ENCODE measurements at places on chromosomes 7 and 10.

DNA sequence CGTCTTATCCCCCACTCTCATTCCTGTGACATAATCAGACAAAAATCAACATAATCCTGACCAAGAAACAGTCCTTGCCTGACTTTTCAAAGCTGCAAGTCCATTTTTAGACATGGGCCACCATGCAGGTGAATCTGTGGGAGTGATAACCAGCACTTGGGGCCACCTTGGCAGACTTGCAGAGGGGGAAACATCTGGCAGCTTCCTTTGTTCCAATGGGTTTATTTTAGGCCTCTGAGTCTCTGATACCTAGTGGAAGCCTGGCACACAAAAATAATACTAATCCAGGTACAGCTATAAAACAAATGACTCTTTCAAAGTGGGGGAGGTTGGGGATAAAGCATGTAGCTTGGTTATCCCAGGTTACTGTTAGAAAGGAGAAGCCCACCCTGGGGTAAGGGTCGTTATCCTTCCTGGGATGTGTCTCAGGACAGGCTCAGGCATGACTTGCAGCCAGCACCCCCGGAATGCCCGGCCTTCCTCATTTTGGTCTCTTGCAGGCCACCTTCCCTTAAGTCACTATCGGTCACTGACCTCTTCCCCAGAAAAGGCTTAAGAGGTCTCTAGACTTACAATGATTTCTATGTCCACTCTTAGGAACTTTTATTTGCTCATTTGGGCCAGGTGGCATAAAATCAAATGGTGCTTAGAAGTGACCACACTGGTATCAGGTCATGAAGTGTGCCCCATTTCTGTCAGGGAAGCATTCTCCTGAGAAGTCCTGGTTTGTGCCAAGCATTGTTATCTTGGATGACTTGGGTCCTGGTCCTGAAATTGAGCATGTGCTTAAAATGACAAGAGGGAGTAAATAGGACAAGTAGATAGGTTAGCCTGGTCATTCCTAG is 37.6 kb downstream of the EEPD1 start:
- no peaks in the 10 kb centered on the region for H3K4me1 ChIP-seq
- H3K36me3 ChIP-seq, result no peaks in the 10 kb centered on the region
- H3K27me3 ChIP-seq, result peaks cover 12% of the 10 kb centered on the region
- H3K27ac ChIP-seq, result no peak overlapping the region
- no peak for DNase-seq

- no peak overlapping the region for H3K27ac ChIP-seq
- H3K27me3 ChIP-seq, result peaks cover 13% of the 10 kb centered on the region
- peaks cover 1% of the 10 kb centered on the region for H3K4me1 ChIP-seq
- no peak for DNase-seq
Observed at GRCh38 chr10:79472449-79472848, 27.0 kb upstream of the ZCCHC24 start.

DNA sequence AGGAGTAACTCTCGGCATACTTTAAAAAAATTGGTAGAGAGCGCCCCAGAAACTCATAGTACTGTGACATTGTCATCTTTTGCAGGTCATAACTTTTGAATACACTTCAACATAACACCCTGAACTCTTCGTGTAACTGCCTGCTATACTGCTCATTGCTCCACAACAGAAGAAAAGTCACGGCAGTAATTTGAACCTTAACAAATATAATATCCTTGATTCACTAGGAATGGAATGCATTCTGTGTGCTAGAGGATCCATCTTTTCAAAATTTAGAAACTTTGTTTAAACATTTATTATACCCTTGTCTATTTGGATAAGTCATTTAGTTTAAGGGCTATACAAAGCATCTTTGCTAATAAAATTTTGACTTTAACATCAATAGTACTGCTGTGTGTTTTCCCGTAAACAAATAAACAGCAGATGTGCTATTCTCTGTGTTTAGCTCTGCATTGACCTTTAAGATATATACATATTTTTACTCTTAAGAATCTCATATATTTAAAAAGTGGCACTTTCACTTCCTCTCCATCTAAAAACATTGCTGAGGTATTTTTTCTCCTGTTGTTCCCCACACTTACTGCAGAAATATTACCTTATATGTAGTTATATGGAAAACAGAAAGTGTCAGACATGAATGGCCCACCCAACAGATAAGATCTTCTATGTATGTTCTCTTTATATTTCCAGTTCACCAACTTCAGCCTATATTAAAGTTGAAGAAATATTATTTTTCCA is 217.6 kb upstream of the TMEM229A start:
- DNase-seq, result no peak
- no peaks in the 10 kb centered on the region for H3K4me1 ChIP-seq
- no peaks in the 10 kb centered on the region for H3K36me3 ChIP-seq
- no peak overlapping the region for H3K4me3 ChIP-seq
- no peak overlapping the region for H3K27ac ChIP-seq

DNA sequence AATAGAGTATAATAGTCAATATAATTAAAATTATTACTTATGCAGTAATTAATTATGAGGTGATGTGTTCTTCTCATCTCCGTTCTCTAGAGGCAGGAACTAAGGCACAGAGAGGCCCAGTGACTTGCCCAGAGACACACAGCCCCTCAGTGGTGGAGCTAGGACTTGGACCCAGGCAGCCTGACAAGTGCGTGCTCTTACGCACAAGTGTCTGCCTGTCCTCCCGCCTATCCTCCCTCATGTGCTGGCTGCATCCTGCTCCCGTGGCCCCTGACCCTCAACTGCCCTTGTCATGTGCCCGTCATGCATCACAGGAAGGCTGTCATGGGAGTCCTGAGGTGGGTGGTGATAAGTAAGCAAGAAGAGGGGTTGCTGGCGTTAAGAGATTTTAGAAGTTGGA is 14.3 kb downstream of the IL2RA start:
- DNase-seq, result no peak
- peak overlapping the region; percentile 94 for H3K27ac ChIP-seq
- H3K36me3 ChIP-seq, result peaks cover 54% of the 10 kb centered on the region
- no peaks in the 10 kb centered on the region for H3K27me3 ChIP-seq
- peak overlapping the region; percentile 82 for H3K4me3 ChIP-seq

GRCh38 chr7:92968502-92968901 is 132.1 kb upstream of the CDK6 start:
- no peak for DNase-seq
- H3K4me3 ChIP-seq, result no peak overlapping the region
- peaks cover 4% of the 10 kb centered on the region for H3K27me3 ChIP-seq
- no peaks in the 10 kb centered on the region for H3K4me1 ChIP-seq

- H3K4me1 ChIP-seq, result no peaks in the 10 kb centered on the region
- DNase-seq, result no peak
- no peaks in the 10 kb centered on the region for H3K27me3 ChIP-seq
- H3K36me3 ChIP-seq, result peaks cover 5% of the 10 kb centered on the region
- no peak overlapping the region for H3K27ac ChIP-seq
Observed at GRCh38 chr7:85226361-85227085, 39.7 kb upstream of the SEMA3D start.

DNA sequence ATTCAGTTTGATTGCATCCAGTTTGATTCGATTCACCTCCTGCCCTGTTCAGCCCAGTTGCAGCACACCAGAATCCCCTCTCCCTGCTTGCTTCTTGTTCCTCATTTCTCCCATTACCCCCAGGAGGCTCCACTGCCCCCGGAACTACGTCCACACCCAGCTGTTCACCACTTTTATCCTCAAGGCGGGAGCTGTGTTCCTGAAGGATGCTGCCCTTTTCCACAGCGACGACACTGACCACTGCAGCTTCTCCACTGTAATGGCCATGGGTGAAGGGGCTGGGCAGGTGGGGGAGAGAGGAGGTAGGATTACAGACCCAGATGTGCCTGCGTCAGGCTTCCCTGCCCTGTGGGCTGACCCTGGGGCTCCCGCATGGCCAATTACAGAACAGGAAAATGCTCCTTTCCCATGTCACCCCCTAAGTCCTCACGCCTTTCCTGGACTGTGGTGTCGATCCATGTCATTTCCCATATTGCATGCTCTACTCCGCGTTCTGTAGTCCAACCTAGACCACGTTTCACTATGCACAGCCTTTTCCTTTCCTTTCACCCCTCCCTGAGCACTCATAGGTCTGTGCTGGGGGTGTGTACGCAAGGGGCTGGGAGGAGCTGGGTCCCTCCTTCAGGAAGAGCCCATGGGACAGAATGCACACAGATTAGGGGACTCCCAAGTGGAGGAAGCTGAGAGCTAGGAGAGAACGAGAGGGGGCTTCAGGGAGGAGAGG is 8.2 kb downstream of the GHRHR start:
- DNase-seq, result no peak
- H3K4me3 ChIP-seq, result no peak overlapping the region
- H3K4me1 ChIP-seq, result no peaks in the 10 kb centered on the region

DNA sequence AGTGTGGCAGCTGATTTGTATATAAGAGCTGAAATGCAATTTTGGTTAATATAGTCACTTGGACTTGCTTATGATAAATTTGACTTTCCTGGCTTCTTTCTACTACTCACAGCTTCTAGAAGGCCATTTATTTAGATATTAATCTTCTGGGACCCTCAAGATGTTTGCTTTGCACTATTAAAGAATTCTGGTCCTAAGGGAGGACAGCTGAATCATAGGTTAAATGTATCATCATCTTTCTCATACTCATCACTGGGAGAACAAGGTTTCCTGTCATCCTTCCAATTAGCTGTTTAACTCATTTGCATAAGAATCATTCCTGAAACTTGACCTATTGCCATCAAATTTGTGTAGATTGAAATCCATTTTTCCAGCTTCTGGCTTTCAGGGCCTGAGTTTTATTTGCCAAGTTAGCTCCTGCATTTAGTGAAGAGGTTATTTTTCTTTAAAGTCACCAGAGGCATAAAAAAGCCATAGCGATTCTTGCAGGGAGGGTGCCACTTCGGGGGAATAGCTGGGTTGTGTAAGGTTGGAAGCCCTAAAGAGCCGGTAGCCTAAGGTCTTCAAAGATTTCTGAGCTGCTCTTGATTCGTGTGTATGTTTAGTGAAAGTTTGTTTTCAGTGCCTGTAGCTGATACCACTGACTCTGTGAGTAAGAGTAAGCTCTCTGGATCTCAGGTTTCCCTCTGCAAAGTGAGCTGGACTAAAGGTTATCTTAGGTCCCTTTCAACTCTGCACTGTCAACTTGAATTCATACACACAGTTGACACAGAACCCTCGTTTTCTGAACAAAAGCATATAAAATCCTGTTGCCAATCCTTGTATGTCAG is 4.3 kb downstream of the MAP3K8 start:
- no peaks in the 10 kb centered on the region for H3K27me3 ChIP-seq
- H3K27ac ChIP-seq, result peak overlapping the region; percentile 99
- H3K4me3 ChIP-seq, result peak overlapping the region; percentile 93
- peaks cover 73% of the 10 kb centered on the region for H3K4me1 ChIP-seq
- peaks cover 78% of the 10 kb centered on the region for H3K36me3 ChIP-seq
- DNase-seq, result no peak

DNA sequence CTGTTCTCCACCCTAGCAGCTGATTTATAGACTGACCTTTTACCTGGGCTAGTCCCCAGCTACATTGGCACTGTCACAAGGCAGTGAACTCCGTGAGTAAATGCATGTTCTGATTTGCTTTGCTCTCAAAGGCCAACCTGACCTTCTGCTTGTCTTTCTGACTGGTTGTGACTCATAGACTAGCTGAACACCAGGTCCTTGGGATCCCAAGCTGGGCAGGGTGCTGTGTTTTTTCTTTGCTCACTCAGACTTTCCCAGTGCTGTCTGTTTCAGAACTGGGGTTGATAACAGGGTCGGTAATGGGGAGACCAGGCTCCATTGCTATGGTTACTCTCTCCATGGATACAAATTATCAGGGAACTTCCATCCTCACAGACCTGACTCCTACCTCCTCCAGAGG is 35.0 kb downstream of the EVX1 start:
- no peaks in the 10 kb centered on the region for H3K4me1 ChIP-seq
- H3K4me3 ChIP-seq, result no peak overlapping the region
- H3K36me3 ChIP-seq, result peaks cover 5% of the 10 kb centered on the region
- peaks cover 30% of the 10 kb centered on the region for H3K27me3 ChIP-seq

DNA sequence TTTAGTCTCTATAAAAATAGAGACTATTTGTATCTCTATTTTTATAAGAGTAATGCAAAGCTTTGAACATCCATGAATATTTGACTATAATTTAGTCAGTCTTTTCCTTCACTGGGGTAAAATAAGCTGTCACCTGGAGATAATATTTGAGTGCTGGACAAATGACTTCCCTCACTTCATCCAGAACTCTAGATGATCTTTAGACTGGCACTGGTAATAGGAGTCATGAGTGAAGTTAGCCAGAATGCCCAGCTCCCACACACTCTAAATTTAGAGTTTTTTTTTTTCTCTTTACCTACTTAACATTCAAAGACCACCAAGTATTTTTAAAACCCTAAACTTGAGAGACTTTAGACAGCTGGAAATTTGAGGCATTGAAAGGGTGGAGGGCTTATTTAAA is 100.7 kb downstream of the LSMEM1 start:
- no peak overlapping the region for H3K4me3 ChIP-seq
- H3K4me1 ChIP-seq, result no peaks in the 10 kb centered on the region
- no peak for DNase-seq

DNA sequence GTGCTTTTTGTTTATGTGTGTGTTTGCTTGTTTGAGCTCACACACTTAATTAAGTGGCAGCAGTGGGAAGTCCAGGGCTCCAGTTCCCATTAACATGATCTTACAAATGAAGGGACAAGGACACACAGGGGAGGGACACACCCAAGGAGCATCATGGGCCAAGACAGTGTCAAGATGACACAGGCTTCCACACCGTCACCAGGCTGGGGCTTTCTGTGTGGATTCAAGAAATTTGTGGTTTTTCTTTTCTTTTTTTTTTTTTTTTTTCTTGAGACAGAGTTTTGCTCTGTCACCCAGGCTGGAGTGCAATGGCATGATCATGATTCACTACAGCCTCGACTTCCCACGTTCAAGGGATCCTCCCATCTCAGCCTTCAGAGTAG is 173.6 kb downstream of the KIAA1217 start:
- no peaks in the 10 kb centered on the region for H3K36me3 ChIP-seq
- no peak overlapping the region for H3K27ac ChIP-seq
- no peak overlapping the region for H3K4me3 ChIP-seq
- no peaks in the 10 kb centered on the region for H3K4me1 ChIP-seq
- H3K27me3 ChIP-seq, result peaks cover 2% of the 10 kb centered on the region
- no peak for DNase-seq

GRCh38 chr10:62652564-62652963 is 152.0 kb upstream of the ADO start:
- no peak for DNase-seq
- H3K27ac ChIP-seq, result no peak overlapping the region
- H3K4me3 ChIP-seq, result no peak overlapping the region
- peaks cover 12% of the 10 kb centered on the region for H3K4me1 ChIP-seq
- no peaks in the 10 kb centered on the region for H3K36me3 ChIP-seq

GRCh38 chr7:116876664-116877442 is 14.5 kb downstream of the CAPZA2 start:
- DNase-seq, result no peak
- H3K4me1 ChIP-seq, result peaks cover 20% of the 10 kb centered on the region
- no peak overlapping the region for H3K27ac ChIP-seq

DNA sequence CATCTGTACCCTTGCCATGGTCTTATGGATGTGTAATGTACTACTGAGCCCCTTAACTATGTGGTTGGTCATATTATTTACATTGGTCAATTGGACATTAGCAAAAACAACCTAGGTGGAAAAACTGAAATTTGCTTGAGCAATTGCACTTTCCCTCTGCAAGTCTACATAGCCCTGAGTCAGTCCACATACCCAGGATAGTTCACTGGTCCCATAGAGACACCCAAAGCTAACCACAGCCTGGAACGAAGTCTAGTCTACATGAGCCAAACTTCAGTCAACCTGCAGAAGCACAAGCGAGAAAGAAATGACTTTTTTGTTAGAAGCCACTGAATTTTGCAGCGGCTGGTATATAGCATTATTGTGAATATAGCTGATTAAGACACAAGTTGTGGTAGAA is 37.6 kb upstream of the COL1A2 start:
- DNase-seq, result no peak
- H3K4me1 ChIP-seq, result no peaks in the 10 kb centered on the region
- no peak overlapping the region for H3K27ac ChIP-seq
- H3K4me3 ChIP-seq, result no peak overlapping the region
- peaks cover 10% of the 10 kb centered on the region for H3K27me3 ChIP-seq
